Dorsolateral prefrontal cortex (tissue), 122 donors: ENCODE measurements at places on chromosomes 4 and X. TPM values are rescaled to one million over a fixed set of nuclear protein-coding genes. Genes with fewer than 3 reads are reported as not detected.

The SPANXN4 gene
- total RNA-seq = not detected

The SPIN2A gene
- total RNA-seq = 3.0 TPM

- no peak for DNase-seq
These were observed 22.5 kb downstream of the ELF2 start for GRCh38 chr4:139154538-139154937.

DNA sequence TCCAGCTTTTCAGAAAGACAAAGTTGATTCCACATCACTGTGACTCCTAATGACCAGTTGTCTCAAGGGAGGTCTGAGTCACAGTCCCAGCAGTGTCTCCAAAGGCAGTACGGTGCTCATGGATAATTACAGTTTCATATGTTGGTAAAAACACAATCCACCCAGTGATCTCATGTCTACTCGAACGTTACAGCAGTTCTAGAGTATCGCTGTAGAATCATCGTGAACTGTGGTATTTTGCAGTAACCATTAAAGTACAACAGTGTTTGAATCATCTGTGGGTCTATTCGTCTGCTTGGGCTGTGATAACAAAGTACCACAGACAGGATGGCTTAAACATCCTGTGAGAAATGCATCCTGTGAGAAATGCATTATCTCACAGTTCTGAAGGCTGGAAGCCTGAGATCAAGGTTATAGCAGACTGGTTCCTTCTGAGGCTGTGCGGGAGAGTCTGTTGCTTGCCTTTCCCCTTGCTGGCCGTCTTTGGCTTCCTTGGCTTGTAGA, 121.1 kb upstream of the SORBS2 start:
- DNase-seq = no peak

DNA sequence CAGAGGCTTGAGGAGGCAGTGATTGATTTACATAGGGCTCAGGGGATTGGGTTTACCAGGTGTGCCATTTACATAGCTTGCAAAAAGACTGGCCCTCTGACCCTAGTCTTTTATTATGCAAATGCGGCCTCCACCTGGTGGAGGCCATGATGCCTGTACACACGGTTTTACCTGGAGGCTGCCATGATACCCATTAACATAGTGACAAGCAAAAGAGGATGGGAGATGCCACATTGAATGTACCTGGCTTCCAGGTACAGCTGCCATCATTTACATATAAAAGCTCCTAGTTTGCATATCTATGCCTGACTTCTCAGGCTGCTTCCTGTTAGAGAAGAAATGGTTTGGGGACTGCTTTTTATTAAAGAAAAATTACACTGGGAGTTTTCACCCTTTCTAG, 72.0 kb downstream of the NEXMIF start:
- no peak for DNase-seq
